ENCODE measurements at places on chromosomes 1 and 21.

DNA sequence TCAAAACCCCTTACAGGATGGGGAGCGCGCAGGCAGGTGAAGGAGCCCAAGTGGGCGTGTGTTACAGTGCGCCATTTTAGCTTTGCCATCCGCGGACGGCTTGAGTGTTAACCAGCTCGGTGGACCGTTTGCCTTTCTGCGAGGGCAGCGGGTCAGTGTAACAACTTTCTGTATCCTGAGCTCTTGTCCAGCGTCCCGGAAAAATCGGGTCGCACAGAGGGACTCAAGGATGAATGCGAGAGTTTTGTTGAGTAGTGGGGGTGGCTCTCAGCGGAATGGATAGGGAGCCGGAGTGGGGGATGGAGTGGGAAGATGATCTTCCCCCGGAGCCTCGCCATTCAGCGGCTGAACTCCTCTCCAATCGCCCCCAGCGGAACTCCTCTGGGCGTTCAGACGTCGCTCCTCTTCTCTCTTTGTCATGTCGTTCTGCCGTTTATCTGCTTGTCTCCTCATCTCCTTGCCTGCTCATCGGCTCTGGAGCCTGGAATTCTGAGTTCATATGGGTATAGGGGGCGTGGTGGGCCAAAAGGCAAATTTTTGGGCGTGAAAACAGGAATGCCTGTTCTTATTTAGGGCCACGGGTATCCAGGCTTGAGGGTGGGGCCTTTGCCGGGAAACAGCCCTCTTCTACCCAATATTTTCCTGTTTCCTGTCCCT lies 295.4 kb downstream of the CTH start:
- DNase-seq = no peak

- peak; percentile 63 for DNase-seq
Observed at GRCh38 chr1:39632682-39633417, 6.6 kb downstream of the HEYL start.

DNA sequence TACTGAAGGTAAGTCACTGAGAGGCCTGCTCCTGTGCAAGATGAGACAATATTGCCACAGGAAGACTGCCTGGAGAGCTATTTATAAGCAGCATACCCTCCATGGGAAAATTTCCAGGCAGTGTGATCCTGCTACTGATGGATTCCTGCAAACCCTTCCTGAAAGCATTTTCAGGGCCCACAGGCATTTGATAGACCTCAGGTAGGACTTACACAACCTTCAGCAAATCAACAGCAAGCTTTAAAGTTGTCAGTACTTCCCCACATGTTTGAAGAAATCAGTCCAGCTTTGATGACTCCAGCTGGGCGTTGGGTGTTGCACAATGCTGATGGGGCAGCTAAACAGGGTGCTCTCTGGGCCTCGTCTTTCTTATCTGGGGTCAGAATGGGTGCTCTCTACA lies 108.8 kb downstream of the PLXNA2 start:
- DNase-seq = no peak

DNA sequence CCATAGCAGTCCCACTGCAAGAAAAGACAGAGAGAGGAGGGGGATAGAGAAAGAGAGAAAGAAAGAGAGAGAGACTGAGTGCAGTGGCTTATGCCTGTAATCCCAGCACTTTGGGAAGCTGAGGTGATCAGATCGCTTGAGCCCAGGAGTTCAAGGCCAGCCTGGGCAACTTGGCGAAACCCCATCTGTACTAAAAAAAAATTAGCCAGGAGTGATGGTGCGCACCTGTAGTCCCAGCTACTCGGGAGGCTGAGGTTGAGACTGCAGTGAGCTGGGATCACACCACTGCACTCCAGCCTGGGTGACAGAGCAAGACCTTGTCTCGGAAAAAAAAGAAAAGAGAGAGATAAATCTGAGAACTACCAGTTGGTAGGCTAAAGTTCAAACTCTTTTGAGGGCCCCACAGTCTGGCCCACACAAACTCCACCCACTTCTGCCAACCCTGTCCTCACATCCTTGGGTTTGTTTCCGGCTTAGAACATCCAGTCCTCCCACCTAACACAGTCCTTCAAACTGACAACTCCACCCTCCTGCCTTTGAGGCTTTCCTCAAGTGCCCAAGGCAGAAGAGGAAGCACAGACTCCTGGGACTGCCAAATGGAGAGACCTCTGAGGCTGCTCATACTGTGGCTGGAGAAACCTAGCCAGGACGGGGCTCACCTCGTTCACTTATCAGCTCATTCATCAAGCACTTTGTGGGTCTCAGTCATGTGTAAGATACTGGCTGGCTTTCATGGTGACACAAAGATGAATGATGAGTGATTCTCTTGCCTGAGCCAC lies 20.1 kb downstream of the TFAP2E start:
- DNase-seq = peak; percentile 67

- DNase-seq = peak; percentile 95
Observed at GRCh38 chr1:155322953-155323728, 2.4 kb downstream of the RUSC1 start.

GRCh38 chr1:187054862-187055757 lies 226.4 kb downstream of the PLA2G4A start:
- no peak for DNase-seq

- no peak for DNase-seq
Observed at GRCh38 chr1:17237561-17237903, 11.4 kb upstream of the PADI3 start.

DNA sequence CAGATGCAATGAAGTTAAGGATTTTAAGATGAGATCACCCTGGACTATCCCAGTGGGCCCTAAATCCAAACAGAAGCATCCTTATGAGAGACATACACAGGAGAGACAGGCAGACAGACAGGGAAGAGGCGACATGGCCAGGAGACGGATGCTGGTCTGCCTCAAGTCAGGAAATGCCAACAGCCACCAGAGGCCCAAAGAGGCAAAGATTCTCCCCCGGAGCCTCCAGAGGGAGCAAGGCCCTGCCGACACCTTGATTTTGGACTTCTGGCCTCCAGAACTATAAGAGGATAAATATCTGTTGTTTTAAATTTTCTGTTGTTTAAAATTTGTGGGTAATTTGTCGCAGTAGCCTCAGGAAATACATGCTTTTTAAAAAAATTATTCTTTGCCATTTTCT lies 116.4 kb downstream of the GLIS1 start:
- DNase-seq = no peak

DNA sequence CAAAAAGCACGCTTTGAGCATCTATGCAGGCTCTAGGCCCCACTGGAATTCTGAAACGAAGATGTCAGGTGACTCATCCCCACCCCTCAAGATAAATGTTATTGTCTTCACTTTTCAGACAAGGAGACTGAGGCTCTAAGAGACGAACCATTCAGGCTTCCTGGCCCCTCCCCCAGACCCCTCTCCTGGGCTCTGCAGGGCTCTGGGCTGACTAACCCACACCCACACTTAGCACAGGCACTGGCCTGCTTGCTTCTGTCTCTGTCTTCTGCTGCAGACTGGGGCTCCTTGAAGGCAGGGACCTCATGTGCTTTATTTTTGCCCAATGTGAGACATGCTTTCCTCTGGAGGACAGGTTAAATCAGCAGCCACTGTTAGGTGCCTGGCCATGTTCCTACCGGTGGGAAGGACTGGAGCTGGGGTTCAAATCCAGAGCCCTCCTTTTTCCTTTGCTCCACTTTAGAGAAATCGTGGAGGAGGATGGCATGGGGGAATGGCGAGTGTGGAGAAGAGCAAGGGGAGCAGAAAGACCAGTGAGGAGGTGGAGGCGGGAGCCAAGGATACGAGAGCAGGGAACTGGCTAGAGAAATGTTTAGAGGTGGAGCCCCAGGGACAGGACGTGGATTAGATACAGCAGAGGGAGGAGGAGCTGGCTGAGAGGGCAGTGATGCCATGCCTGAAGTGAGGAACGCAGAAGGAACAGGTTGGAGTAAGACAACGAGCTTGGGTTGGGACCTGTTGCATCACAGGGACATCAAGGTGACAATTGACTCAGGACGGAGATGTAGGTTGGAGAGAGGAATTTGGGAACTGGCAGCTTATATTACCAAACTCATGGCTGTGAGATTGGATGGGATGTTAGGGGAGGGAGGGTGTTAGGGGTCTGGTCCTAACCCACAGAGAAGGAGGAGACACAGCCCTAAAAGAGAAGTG lies 1.7 kb downstream of the TMEM125 start:
- no peak for DNase-seq

- no peak for DNase-seq
Observed at GRCh38 chr1:85330711-85331290, 54.4 kb upstream of the BCL10 start.

- no peak for DNase-seq
Observed at GRCh38 chr1:156658496-156658895, 16.6 kb downstream of the BCAN start.

- DNase-seq = peak; percentile 49
Observed at GRCh38 chr1:90045853-90046563, 51.1 kb downstream of the ZNF326 start.

DNA sequence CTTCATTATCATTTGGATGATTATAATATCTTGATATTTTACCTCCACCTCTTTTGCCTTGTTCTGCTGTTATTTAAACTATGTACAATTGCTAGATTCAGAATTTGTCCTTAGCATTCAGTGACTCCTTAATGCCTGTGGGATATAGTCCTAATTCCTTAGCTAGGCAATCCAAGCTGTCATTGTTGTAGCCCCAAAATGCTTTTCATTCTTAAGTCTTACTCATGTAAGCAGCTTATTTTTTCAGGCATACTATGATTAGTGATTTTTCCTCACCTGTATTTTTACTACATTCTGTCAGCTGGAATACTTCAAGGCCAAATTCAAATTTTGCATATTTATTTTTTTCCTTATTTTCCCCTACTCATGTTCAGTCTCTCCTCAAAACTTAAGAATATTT lies 13.4 kb downstream of the PKN2 start:
- DNase-seq = no peak

- no peak for DNase-seq
Observed at GRCh38 chr1:29836651-29837646, 600.6 kb downstream of the PTPRU start.

GRCh38 chr1:210908257-210908656 lies 225.7 kb downstream of the KCNH1 start:
- DNase-seq = no peak

GRCh38 chr1:23751815-23752200 lies 8.5 kb downstream of the ELOA start:
- DNase-seq = no peak

GRCh38 chr1:101902199-101902598 lies 94.5 kb downstream of the OLFM3 start:
- no peak for DNase-seq

GRCh38 chr1:96206451-96206850 lies 515.1 kb upstream of the PTBP2 start:
- no peak for DNase-seq

GRCh38 chr1:240602189-240602588 lies 9.8 kb downstream of the GREM2 start:
- no peak for DNase-seq

DNA sequence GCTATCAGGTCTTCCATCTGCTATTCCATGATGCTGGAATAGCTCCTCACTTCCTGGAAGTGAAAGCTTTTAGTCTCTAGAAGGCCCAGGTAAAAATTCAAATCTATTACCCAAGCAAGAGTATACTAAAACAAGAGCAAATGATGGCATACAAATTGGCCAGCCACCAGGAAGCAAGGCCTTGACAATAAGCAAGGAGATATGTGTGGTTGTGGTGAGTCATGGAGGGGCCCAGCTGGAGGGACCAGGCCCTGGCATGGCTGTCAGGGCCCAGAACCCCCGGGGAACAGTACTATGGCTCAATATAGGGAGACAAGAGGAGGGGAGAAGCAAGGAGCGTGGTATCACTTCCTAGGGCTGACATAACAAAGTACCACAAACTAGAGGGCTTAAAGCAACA lies 358.7 kb downstream of the RRAGC start:
- no peak for DNase-seq

- DNase-seq = peak; percentile 88
Observed at GRCh38 chr1:211469938-211470529, 21.9 kb downstream of the RD3 start.

- DNase-seq = no peak
Observed at GRCh38 chr1:213295860-213296259, 244.8 kb downstream of the RPS6KC1 start.

DNA sequence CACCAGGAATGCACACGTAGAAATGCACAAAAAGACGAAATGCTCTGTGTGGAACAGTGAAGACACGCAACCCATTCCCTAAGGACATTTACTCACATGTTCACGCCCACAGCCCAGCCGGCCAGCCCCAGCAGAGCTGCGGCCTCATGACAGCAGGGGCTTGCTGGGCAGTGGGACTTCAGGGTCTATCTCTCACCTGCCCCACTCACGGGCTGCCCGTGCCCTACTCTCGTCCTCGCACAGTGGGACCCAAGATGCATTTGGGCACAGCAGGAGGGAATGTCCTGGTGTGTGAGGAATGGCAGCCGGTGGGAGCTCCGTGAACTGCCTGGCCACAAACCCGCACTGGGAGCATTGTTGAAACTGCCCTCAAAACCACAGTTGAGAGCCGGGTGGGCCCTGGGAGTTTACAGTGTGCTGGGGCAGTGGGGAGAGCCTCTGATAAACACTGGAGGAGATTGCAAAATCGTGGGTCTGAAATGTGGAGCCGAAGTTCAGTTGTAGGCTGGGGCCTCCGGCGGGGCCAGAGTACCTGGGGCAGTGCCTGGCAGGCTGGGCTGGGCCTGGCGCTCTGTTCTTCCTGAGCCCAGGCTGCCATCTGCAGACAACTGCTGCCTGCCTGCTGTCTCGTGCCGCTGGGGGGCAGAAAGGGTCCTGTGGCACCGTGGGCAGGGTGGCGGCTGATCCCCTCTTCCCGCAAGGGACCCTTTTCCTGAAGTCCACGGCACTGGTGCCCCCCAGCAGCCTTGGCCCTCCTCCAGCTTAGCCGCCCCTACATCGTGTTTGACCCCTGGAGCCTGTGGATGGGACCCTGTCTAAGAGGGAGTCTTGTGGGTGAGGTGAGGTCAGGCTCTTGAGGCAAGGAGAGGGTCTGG lies 20.7 kb upstream of the POFUT2 start:
- peak; percentile 78 for DNase-seq

GRCh38 chr1:2283991-2284895 lies 56.1 kb downstream of the SKI start:
- DNase-seq = no peak

DNA sequence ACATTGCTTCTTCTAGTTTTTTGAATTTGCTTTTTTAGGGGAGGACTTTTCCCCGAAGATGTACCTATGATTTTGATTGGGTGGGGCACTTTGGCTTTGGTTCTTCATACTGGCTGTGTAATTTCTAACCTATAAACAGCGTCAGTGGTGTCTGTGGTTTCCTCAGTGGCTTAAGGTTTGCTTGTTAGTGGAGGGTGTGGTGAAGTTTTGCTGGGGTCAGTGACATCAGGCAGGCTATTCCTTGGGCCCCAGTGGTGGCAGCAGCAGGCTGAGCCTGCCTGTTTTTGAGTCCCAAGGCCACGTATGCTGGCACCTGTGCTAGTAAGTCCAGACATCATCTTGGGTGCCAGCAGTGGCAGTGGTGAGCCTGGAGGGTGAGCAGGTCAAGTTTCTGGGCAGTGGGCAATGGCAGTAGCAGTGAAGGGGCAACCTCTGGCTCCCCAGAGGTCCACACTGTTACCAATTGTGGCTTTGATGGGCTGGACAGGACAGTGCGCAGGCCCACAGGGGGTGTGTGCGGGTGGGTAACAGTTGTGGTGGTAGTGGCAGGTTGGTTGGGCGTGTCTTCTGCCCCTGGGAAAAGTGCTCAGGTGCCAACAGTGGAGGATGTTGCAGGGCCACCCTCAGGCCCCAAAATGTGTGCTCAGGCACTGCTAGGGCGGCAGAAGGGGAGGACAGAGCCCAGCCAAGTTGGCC lies 54.9 kb upstream of the B3GALT2 start:
- no peak for DNase-seq
